ENCODE measurements at places on chromosomes 1 and 21.

GRCh38 chr1:109258481-109259466, 9.4 kb downstream of the CELSR2 start:
- no peak for DNase-seq

DNA sequence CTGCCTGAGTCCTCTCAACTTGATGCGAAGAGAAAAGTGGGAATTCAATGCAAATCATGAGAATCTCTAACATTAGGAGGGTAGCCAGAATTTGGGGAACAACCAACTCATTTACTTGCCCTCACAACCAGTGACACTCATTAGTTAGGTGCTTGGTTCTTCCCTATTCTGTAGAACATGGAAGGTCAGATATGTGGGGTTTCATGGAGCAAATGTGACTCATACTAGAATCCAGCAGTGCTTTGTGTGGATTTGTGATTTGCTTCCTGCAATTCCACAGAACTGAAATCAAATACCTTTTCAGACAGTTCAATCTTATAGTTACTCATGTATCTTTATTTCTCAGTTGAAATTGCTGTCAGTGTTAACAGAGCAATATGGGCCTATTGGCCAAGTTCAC, 6.9 kb upstream of the ETV3 start:
- no peak for DNase-seq

- DNase-seq = no peak
Measured at GRCh38 chr1:161106431-161106830, 8.3 kb downstream of the KLHDC9 start.

GRCh38 chr21:45575993-45576837, 34.0 kb upstream of the SLC19A1 start:
- DNase-seq = no peak

- no peak for DNase-seq
Measured at GRCh38 chr1:163227126-163227525, 24.4 kb upstream of the RGS5 start.

DNA sequence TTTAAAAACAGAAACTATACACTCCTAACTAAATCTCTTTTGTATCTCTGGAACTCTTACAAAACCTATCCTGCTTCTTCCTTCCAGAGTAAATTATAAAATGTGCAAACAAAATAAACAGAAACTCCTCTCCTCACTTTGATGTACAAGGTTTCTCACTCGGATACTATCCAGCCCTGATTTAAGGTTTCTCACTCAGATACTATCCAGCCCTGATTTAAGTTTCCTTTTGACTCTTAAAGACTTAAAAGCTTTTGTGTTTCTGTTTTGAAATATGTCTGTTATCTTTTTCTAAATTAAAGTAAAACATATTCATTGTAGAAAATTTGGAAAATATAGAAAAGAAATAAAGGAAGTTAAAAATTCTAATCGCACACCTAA, 132.5 kb downstream of the CRB1 start:
- no peak for DNase-seq

DNA sequence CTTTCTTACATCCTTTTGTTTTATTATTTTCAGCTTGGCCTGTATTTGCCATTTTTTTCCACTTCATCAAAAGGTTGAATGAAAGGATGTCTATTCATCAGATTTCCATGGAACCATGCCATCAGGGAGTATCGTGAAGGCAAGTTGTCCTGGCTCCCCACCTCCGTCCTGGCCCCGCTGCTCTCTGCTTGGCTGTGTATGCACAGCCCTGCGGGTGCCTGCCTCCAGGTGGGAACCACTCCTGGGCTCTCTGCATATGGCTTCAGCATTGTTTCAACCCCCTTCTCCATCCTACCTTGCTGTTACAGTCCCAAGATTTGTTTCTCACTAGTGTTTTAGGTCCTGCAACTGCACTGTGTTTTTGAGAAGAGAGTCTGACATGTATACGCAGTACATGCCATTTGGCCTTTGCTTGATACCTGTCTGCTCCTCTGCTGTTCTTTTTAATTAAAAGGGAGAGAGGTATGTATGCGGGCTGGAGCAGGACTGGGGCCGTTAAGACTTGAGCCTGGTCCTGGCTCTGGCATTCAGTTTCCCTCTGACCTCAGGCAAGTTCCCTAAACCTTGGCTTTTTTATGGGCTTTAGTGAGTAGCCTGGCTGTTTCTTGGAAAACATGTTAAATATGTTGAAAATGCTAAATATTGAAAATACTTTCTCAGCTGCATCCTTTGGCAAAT, 69.9 kb upstream of the GCLM start:
- no peak for DNase-seq

GRCh38 chr1:44059664-44060355, 28.5 kb upstream of the SLC6A9 start:
- no peak for DNase-seq

GRCh38 chr1:1069056-1069710, 4.9 kb downstream of the RNF223 start:
- no peak for DNase-seq

DNA sequence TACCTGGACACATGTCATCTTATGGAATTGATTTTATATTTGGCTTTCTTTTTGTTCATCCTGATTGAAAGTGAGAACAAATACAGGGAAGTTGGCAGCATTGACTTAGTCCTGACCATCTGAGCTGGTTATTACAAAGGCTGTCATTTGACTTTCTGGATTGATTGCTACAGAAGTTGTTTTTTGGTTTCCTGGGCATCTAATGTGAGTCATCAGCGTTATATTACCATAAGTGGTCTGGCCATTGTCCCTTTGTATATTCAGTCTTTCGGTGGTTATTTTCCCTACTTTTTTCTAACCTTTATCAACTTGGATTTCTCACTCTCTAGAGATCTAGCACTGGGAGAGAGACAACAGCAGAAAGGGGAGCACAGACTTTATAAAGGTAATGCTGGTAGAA, 1646.5 kb downstream of the MRPL39 start:
- no peak for DNase-seq

GRCh38 chr1:159011751-159012150, 2.0 kb downstream of the IFI16 start:
- DNase-seq = no peak

GRCh38 chr1:106366627-106367319, 689.7 kb upstream of the PRMT6 start:
- DNase-seq = no peak

Measured in epithelial cell of prostate (primary cell).